ENCODE measurements at places on chromosomes 2 and 18. TPM values are rescaled to one million over a fixed set of nuclear protein-coding genes. Genes with fewer than 3 reads are reported as not detected.
A peak's percentile ranks its signal among the peaks of the same experiment; 100 is the strongest.

The CCDC121 gene
- total RNA-seq, result 1.8 TPM

The MYCN gene
- not detected for total RNA-seq

The IL36A gene
- not detected for total RNA-seq

The FSHR gene
- total RNA-seq, result not detected

The ANKAR gene
- 5.6 TPM for total RNA-seq

The CDH19 gene
- 2.3 TPM for total RNA-seq

The MRO gene
- not detected for total RNA-seq

The FLACC1 gene
- total RNA-seq, result 1.3 TPM

The NTSR2 gene
- total RNA-seq, result not detected

The ERBB4 gene
- total RNA-seq, result not detected

The HOXD13 gene
- 1.2 TPM for total RNA-seq

DNA sequence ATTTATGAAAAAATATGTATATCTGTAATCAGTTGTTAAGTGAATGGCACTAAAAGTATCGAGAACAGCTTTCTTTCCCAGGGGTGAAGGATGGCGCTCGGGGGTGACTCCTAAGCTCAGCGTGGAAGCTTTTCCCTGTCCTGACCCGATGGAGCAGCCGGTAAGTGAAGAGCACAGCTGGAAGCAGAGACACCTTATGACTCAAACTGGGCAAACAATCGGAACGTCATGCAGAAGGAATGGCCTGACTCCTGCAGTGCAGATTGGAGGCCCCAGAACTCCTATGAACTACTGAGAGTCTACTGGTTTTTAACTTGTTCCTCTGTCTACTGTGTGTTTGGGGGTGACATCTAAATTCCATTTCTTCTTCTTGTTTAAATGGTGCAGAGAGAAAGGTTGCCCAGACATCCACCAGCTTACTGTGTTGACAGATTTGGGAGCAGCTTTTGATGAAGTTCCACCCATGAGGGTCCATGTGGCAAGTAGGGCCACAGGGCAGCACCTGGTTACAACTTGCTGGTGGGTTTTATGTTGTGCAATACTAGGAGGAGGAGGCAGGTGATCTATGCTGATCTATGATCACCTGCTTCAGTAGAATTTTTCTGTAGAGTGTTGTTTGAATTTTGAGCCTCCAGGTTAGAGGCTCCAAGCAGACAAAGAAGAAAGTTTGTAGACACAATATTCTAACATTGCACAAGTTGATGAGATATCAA is 52.8 kb upstream of the TMEM182 start:
- DNase-seq, result peak; percentile 44

- DNase-seq, result peak; percentile 18
These were observed 770 bp downstream of the UPP2 start for GRCh38 chr2:158102446-158102845.

DNA sequence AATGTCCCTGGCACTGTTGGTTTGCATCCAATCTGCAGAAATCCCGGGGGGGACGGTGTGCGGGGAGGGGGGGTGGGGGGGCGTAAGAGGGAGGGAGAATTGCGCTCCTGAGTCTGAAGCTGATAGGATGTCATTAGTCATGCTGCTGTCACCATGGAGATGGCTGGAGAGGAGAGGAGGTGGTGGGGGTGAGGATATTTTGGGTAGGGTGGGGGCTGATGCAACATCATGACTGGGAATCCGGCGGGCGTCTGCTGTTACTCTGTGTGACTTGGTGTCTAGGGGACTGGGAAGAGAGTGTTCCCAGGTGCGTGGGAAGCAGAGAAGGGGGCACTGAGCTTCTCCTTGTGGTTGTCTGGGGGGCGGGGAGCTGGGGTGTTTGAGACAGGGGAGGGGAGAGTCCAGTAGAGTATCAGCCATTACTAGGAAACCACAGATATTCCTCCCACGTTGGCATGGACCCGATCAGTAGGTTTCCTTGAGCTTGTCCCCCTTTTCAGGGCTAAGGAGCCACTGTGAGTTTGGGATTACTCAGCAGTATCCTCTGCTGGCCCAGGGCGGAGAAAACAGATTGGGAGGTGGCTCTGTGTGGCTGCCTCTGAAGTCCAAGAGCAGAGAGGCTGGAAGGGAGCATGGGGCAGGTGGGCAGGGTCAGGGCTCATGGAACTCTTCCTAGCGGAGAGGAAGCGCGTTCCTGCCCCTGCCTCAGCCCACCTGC is 18.9 kb downstream of the TET3 start:
- DNase-seq, result peak; percentile 77

GRCh38 chr2:178512484-178512883 is 32.2 kb downstream of the PLEKHA3 start:
- DNase-seq, result peak; percentile 82

DNA sequence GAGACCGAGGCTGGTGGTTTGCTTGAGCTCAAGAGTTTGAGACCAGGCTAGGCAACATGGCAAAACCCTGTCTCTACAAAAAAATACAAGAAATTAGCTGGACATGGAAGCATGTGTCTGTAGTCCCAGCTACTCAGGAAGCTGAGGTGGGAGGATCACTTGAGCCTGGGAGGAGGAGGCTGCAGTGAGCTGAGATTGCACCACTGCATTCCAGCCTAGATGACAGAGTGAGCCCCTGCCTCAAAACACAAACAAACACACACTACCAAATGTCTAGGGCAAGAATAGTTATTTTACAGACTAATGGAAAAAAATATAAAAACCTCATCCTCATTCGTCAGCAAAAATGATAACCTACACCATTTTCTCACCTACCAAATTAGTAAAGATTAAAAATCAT is 15.3 kb downstream of the BUB1 start:
- no peak for DNase-seq

- no peak for DNase-seq
These were observed 37.7 kb downstream of the ZNF407 start for GRCh38 chr18:74635224-74635975.

GRCh38 chr2:201860636-201861066 is 54.3 kb downstream of the CDK15 start:
- DNase-seq, result peak; percentile 87

DNA sequence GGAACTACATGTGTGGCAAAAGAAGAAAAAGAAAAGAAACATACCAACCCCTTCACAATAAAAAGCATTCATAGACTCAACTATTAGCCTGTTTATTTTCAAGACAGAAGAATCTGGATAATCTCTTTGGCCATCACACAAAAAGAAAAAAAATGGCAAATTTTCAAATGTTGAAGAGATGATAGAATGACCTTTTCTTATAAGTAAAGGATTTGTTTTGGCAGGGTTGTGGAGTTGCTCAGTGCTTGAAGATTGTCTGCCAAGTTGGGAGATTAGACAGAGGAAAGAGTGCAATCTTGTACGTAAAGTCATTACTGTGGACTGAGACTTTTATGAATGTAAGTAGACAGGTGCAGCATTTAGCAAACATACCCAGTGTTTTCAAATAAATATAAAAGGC is 18.5 kb upstream of the FAM171B start:
- no peak for DNase-seq

DNA sequence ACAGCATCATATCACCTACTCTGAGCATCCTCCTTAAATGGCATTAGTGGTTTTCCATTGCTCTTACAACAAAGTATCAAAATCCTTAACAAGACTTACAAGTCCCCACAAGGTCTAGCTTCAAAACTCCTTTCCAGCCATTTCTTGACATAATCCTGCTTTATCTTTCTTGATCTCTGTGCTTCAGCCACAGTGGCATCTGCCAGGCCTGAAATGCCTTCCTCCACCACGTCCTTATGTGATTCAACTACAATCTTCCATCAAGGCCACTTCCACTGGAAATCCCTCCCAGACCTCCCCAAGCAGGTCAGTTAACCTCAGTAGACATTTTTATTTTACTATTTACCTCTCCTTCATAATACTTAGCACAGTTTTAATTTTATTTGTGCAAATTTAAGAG is 83.8 kb upstream of the CCDC150 start:
- DNase-seq, result peak; percentile 37

DNA sequence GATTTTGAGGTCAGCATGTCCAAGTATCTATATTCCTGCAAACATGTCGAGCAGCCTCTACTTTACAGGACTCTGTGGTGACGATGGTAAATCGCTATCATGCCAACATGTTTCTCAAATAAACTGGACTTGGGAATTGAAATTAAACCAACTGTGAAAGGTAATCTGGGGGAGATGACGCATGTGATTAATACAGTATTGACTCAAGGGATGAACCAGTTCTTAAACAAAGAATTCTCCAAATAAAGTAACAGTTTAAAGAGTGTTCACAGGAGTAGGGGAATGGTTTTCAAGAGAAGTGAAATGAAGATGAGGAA is 54.3 kb downstream of the THUMPD2 start:
- peak; percentile 21 for DNase-seq

DNA sequence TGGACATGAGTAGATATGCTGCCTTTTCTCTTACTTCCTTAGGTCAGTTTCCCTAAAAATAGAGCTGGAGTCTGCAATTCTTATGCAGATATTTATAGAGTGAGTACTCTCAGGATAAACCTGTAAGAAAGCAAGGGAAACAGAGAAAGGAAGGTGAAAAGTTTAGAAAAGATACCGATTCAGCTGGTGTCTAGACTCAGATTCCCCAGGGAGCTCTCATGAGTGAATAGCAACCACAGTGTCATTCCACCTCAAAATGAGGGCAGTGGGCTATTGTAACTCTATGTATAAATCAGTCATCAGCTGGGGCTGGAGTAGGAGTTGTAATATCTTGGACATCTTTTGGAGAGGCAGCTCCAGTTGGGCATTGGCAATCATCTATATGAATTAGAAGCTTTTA is 1485.1 kb upstream of the TMEFF2 start:
- DNase-seq, result no peak

- no peak for DNase-seq
These were observed 94.9 kb downstream of the TMEM131 start for GRCh38 chr2:97900806-97901205.

DNA sequence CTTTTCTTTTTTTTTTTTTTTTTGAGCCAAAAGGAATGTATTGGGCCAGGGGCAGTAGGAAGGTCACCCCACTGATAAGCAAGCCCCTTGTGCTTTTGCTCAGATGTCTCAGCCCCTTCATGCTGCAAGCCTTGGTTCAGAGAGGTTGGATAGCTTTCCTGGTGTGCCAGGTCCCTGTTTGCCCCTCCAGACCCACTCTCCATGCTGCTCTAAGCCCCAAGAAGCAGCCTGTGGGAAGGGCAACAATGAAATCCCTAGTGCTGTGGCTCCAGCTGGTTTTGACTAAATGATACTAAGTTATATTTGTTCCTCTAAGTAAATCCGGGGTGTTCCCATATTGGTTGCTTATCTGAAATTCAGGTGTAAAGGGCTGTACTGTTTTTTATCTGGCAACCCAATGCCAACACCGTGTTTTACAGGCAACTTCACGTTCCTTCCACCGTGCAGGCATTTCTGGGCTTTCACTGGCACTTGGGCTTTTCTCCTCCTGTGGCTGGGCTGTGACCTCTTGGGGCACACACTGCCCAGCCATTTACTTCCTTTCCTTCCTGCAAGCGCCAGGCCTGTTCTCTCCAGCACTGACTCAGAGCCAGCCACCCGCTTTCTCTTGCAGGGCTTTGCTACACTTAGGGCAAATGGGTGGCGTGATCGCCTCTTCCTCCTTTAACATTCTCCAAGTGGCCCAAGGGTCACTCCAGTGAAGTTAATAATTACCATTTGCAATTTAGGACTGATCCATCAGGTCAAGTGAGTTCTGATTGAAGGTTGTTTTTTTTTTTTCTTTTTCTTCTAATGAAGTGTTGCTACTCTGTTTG is 21.6 kb downstream of the MERTK start:
- peak; percentile 49 for DNase-seq

- DNase-seq, result peak; percentile 73
These were observed 48.5 kb upstream of the LYPD6B start for GRCh38 chr2:148989882-148990493.

DNA sequence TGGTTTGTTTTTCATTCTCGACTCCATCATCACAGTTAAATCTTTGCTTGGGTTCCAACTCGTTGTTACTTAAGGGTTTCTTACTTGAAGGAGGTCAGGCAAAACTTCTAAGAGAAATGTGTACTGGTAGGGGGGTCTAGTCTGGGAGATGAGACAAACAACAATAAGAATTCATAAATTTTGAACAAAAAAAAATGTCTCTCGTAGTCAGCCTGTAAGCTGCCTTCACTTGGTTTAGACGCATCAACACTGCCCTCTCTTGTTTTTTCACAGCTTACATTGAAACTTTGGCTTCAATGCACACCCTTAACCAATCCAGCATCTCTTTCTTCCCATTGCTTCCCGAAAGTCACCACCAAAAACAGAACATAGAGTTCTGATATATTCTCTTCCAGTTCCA is 576.4 kb upstream of the PIK3C3 start:
- peak; percentile 3 for DNase-seq

DNA sequence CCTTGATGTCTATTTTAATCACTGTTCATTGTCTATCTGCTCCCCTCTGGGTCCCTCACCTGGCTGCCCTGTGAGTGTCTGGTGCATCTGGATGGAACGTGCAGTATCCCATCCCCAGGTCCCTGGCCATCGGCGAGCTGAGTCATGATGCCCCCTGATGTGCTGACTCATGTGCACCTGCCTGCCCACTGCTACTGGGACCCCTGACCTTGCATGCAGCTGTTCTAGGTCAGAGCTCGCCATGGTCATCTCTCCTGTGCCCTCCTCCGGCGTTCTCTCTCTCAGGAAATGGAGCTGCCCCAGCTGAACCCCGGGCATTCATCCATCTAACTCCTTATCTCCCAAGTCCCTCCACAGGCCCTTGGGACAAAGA is 516.2 kb upstream of the HS6ST1 start:
- DNase-seq, result no peak

DNA sequence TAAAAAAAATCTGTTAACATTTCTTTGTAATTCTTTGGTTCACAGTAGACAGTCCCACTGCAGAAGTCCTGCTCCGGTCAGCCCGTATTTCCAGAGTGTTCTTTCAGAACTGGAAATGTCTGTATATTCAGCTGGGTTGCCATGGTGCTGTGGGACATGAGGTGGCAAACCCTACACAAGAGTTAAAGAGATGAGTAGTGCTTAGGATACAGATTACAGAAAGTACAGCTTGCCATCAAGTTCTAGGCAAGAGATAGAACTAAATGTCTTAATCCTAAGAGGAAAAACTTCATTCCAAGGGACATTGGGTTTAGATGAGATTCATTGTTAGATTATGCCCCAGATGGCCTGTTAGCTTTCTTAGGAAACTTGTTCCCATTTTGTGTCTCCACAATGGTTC is 60.1 kb downstream of the FMNL2 start:
- DNase-seq, result peak; percentile 51

GRCh38 chr2:236257136-236257535 is 7.1 kb downstream of the ASB18 start:
- no peak for DNase-seq

GRCh38 chr2:230843132-230843531 is 21.6 kb upstream of the ITM2C start:
- DNase-seq, result no peak

DNA sequence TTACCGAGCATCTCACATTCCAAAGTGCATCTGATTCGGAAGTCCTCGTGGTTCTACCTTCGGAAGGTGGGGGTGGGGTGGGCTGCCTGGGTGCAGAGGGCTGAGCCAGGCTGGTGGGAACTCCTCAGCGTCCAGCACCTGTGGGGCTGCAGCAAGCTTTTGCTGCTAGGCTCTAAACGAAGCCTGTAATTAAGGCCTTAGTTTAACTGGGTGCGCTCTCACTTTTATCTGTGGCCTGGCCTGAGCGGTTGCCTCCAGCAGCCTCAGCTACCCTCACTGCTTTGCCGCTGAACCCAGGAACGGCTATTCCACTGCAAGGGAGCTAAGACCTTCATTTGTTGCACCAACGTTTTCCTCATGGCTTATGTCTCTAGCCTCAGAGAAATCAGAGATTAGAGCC is 48.4 kb downstream of the TMEM17 start:
- no peak for DNase-seq

GRCh38 chr2:120219766-120220165 is 3.4 kb downstream of the TMEM185B start:
- no peak for DNase-seq

Data from RPMI7951 (cell line).